GM23248 (cell line): ENCODE measurements at places on chromosomes 4 and X.

GRCh38 chr4:23890369-23891063 is 669 bp upstream of the PPARGC1A start:
- no peak for DNase-seq

- no peak for DNase-seq
Observed at GRCh38 chr4:74821541-74821940, 27.2 kb upstream of the BTC start.

DNA sequence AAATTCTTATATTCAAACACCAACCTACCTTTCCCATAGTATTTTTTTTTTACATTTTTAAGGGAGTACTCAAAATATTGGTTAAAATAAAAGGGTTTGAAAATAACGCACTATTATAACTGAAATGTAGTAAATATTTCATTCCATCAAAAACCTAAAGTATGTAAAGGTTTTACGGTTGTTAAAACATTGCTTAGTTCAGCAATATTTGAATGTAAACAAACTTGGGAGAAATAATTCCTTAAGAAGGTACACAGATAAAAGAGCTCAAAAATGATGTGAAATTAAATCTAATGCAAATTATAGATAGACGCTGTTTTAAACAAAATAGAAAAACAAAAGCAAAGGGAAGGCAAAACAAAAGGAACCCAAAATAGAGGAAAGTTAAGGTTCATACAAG is 1476.9 kb downstream of the PCDH18 start:
- DNase-seq = no peak

GRCh38 chr4:62243895-62244294 is 1043.8 kb downstream of the ADGRL3 start:
- DNase-seq = no peak
